Astrocyte of the spinal cord (primary cell): ENCODE measurements at places on chromosomes 6 and 20.

DNA sequence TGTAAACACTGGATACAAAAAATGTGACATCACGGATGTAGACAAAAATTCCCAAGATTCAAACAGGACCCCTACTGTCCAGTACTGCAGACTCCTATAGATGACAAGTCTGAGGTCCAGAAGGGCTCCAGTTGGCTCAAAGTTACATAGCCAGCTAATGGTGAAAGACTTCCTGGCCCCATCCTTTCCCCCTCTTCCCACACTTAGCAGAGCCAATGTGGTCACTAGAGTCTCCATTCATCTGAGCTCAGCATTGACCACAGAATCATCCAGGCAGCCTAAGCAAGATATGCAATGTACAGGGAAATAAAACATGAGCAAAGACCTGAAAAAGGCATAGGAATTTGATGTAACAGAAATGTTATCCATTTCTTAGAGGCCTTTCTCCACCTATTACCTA is 180.5 kb downstream of the ADAT2 start:
- peak; percentile 74 for DNase-seq

GRCh38 chr6:7425808-7426190 is 36.2 kb downstream of the RIOK1 start:
- no peak for DNase-seq

DNA sequence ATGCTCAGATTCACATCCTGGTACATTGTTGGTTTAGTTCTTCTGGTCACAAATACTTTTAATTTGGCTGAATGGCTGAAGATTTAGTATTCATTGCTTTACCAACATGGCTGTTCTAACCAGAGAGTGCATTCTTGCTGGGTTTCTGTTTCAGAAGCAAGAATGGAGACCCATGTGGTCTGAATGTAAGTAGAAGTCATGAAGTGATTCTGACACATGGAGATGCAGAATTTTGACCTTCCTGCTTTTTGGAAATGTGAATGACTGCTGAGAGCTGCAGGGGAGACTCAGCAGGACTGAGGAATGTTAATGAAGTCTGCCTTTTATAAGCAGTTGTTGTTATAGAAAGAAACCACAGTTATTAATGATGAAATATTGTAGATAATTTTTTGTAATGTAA is 576.1 kb upstream of the MARCKS start:
- peak; percentile 73 for DNase-seq

GRCh38 chr6:6191909-6192308 is 128.6 kb downstream of the F13A1 start:
- no peak for DNase-seq

DNA sequence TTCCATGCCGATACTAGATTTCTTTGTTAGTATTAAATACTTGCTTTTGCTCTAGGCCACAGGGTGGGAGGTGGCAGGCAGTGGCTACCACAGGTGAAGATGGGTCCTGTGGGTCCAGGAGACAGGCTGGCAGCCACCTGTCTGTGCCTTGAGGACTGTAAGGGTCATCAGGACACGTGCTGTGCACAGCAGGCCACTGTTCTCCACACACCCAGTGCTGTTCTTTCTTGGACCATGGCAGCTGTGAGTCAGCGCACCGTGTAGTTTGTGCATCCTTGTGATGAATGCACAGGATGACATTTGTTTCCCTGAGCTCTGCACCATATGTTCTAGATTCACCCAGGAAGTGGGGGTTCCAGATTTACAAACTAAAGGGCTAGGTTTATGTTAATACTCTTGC is 317.0 kb downstream of the ZFAND3 start:
- peak; percentile 45 for DNase-seq

- no peak for DNase-seq
Observed at GRCh38 chr6:97009781-97010492, 85.4 kb downstream of the KLHL32 start.

DNA sequence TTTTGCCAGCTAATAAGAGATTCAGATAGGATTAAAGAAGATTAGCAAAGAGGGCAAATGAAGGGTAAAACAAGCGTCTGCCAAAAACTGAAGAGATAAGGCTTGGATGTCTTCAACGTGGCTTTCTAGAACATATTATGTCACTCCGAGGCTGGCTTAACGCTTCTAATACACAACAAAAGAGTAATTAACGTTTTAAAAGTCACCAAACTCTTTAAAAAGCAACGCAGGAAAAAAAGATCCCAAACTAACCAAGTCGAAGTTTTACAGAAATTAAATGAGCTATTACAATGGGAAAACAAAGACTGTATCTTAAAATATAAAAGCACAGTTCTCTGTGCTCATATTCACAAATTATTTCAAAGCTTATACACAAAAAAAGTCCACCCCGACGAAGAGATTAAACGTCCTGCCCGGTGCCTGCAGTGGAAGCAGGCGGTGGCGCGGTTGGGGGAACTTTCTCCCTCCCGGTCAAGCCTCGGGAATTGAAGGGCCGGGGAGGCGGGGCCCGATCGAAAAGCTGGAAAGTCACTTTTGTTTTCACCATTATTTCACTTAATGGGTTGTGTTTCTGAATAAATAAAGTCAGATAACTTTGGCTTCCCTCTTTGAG is 1.2 kb downstream of the MAK start:
- DNase-seq: peak; percentile 29

DNA sequence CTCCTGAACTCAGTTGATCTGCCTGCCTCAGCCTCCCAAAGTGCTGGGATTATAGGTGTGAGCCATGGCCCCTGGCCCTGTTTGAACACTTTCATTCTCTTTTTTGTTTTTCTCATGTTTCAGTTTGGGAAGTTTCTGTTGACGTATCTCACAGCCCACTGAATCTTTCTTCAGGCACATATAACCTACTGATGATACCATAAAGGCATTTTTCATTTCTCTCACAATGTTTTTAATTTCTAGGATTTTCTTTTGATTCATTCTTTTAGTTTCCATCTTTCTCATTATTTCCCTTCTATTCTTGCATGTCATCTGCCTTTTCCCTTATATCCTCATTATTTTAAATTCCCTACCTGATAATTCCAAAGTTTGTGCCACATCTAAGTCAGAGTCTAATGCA is 58.5 kb upstream of the EZR start:
- no peak for DNase-seq

DNA sequence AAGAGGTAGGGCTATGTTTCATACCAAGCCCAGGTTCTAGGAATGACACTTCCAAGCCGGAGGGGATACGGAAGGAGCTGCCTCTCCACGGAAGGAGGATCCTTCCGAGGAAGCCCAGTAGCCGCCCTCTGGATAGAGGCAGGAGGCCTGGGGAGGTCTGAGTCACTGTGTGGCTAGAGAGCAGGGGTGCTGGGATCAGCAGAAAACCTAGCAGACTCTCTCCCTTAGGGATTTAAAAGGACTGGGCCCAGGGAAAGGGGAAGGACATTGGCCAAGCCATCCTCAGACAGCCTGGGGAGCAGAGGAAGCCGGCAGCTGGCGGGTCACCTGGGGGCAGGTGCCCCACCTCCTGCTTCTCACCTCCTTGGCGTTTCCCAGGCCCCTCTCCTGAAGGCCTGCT is 36.6 kb upstream of the NFATC2 start:
- DNase-seq: peak; percentile 75

GRCh38 chr6:4105980-4106536 is 27.1 kb upstream of the FAM217A start:
- DNase-seq: no peak
